Stimulated activated naive CD4-positive, alpha-beta T cell (primary cell): ENCODE measurements at places on chromosomes 13 and 19.

GRCh38 chr19:56838909-56839651, 1.4 kb downstream of the PEG3 start:
- no peak for DNase-seq

- DNase-seq = no peak
Measured at GRCh38 chr19:47768604-47769003, 9.9 kb upstream of the SELENOW start.

DNA sequence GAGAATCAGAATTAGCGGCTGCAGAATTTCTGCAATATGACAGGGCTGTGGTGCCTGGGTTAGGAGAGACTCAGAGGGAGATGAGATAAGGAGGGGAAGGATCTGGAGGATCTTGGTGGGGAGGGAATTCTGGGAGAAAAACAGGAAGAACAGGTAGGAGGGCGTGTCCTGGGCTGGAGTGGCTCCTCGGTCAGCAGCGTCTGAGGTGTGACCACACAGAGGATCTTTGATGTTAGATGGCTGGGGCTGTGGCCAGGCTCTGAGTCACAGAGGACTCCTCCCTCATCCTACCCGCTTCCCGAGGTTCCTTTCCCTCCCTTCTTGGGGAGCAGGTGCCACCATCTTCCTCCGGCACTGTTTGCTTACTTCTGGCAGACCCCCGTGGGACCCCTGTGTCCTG, 6.4 kb upstream of the KLK6 start:
- DNase-seq = no peak

DNA sequence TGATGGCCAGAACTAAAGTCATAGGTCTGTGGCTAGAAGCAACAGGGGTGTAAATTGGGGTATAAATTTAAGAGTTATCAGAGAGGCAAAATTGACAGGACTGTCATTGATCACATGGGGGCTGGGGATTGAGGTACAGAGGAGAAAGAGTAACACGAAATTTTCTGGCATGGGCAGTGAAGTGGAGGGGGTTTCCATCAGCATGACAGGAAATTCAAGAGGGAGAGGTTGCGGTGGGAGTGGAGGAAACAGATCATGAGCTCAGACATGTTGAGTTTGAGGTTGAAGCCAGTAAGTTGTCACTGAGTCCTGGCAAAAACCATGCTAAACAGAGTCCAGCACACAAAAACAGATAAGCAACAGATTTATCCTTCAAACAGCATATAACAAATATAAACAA, 192.1 kb upstream of the TSC22D1 start:
- DNase-seq = peak; percentile 11

- no peak for DNase-seq
Measured at GRCh38 chr19:19775891-19776205, 42.9 kb upstream of the ZNF14 start.

DNA sequence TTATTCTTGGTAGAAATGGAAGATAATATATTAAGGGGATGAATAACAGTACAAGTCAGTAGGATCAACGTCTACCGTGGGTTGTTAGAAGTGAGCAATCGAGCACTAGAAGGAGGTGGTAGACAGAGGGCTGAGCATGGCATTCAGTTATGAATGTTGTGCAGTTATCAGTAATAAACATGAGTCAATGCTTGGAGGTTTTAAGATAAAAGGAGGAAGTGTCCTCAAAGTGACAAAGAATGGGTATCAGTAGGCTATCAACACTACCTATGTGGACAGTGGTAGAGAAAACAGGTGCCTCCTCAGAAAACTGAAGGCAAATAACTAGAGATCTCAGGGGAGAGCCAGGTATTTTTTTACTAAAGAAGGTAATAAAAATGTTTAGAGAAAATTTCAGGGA, 1607.0 kb downstream of the PCDH9 start:
- no peak for DNase-seq

DNA sequence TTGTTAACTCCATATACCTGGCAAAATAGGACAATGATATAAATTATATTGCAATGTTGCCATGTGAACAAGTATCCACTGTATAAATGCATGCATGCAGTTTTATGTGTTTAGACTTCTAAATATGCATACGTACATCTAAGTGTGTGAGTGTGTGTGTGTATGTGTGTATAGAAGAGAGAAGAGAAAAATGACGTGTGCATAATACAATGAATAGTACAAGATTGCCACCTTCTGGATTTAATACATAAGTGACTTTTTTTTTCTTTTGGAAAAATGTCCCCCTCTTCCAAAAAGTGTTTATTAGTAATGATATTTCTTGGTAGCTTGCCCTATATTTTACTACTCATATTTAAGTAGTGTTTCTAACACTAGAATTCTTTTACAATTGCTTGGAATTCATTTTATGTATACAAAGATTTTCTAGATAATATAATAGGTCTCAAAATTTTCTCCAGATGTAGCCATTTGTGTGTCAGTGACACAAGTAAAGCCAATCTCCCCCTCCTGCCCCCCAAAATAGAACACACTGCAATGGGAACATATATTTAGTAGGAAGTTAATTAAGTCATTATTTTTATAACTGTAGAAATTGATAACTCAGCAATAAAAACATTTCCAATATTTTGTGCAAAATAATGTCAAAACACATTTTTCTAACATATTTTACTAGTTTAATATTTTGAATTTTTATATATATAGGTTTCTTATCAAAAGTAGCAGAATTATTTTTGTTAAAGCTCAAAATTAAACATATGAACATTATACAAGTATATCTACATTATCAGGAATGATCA, 783.3 kb upstream of the ATXN8OS start:
- no peak for DNase-seq

DNA sequence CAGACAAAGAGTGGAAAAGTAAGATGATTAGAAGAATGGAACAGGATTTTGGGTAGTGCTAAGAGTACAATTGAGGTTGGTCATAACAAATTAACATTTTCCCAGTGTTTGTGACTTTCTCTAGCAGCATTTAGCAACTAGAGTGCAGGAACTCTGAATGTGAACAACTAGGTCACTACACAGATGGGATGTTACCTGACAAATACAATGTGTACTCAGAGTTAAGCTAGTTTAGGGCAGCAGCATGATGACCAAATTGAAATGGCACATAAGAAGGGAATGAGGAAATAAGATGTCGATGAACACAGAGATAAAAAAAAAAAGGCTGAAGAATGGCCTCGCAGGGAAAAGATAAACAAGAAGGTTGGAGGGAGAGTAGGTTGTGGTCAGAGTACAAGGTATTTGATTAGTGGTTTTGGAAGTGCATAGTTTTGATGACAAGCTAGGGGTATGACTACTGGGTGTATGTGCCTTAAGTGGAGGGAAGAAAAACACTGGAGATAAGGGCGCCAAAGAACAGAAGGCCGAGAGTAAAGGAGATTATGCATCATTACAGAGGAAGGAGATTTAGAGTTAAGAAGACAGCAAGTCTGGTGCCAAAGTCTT, 381.1 kb downstream of the FGF14 start:
- no peak for DNase-seq

- no peak for DNase-seq
Measured at GRCh38 chr19:48715681-48716171, 3.8 kb downstream of the MAMSTR start.

- DNase-seq = no peak
Measured at GRCh38 chr19:45005787-45006186, 4.5 kb downstream of the RELB start.

GRCh38 chr13:61362522-61362921, 53.1 kb downstream of the PCDH20 start:
- no peak for DNase-seq

GRCh38 chr19:47260476-47260875, 4.2 kb downstream of the CCDC9 start:
- no peak for DNase-seq

DNA sequence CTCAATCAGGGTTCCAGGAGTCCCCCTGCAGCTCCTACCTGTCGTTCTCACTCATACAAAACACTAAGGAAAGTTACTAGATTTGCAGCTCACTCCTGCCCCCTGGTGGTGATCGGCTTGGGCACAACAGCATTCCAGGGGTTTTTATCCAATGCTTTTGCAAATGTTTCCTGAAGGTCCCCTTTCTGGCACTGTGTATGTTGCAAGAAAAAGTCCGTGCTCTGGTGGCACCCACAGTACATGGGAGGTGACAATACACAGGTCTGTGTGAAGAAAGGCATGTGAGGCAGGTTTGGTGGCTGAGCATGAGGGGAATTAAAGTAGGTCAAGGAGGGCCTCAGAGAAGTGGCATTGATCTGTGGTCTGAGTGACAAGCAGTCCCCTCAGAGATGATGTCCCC, 8.6 kb upstream of the TYK2 start:
- peak; percentile 80 for DNase-seq

DNA sequence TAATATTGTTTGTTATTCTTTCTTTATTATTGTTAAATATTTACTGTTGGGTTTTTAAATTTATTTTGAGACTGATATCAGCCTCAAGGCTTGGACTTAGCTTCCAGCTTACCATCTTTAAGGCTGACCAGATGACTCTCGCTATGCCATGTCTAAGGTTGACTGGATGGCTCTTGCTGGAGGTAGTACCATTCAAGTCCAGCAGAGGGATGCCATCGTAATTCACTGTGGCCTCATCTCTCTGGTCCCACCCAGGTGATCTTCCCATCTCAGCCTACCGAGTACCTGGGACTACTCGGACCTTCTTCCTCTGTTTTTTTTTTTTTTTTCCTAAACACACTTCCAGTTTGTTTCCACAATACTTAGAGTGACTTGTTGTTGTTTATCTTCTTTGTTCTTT, 41.7 kb upstream of the ZNF91 start:
- DNase-seq = no peak
